ENCODE measurements at places on chromosomes 4 and X.
A peak's percentile ranks its signal among the peaks of the same experiment; 100 is the strongest.

DNA sequence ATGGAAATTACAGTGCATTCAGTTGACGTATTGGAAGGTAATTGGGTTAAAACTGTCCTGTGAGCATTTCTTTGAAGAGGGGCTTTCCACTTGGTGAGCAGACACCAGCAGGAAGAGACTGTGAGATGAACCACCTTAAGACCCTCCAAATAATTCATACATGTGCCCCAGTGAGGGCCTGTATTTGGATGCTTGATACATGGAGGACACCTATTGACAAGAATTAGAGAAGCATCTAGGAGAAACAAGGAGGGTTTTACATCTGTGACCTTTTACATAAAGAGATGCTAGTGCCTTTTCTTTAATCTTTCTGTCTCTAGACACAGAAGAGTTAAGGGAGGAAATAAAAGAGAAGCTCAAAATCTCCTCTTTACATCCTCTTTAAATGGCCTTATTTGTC is 1115.3 kb upstream of the IGFBP7 start:
- no peak for DNase-seq

- DNase-seq = no peak
Measured at GRCh38 chr4:41106081-41106480, 108.3 kb downstream of the APBB2 start.

GRCh38 chr4:162126729-162127128 is 37.1 kb downstream of the FSTL5 start:
- no peak for DNase-seq

DNA sequence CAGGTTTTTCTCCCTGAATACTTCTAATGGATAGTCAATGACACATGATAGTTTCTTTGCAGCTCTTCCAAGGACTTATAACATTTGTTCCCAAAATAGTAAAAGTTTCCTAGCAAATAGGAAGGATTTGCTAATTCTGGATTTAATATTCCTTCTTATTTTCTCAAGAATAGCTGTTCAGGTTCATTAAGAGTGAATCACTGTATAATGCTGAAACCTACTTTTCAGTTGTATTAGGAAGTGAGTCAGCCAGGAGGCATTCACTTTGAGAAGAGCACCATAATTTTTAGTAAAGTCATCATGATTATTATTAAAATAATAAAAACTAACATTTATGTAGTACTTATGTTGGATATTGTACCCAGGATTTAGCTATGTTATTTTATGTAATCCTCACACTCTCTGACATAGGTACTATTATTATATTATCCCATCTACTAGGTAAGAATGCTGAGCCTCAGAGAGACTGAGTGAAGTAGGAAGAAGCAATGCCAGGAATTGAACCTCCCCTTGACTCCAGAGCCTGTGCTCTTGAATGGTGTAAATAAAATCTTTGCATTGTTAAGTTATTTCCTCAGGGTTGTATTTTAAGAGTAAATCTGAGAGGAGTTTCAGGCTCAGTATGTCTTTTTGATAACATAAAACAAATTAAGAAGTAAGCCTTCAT is 114.8 kb downstream of the REELD1 start:
- DNase-seq = peak; percentile 62

DNA sequence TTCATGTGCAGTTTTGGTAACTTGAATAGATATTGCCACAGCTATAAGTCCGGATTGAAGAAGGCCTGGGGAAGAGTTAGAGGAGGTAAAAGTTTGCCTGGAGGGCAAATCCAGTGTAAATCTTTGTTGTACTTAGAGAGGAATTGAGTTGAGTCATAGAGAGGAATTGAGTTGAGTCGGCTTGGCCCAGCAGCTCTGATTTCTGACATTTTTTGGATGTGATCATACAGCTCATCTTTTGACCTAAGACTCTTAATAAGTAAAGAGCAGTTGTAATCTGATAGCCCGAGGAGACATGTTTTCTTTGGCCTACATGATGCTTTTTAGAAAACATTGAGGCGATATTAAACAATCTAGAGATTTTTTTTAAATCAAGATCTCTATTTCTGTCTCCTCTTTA is 3.9 kb downstream of the KIT start:
- peak; percentile 62 for DNase-seq

GRCh38 chr4:73944061-73944875 is 37.6 kb downstream of the PF4 start:
- DNase-seq = no peak

DNA sequence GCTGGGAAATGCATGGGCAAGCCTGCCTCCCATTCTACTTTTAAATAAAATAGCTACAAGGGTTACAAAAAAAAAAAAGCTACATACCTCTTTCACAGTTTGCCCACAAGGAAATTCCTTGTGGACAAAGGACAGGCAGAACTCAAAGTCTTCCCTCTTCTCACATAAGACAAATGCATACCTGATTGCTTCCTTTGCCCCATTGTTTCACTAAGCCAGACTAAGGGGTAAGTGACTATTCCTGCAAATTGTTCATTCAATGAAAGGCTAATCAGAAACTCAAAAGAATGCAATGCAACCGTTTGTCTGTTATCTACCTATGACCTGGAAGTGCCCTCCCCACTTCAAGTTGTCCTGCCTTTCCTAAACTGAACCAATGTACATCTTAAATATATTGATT is 780.6 kb downstream of the FAM133A start:
- no peak for DNase-seq

GRCh38 chr4:9765091-9765490 is 16.3 kb upstream of the DRD5 start:
- DNase-seq = no peak

DNA sequence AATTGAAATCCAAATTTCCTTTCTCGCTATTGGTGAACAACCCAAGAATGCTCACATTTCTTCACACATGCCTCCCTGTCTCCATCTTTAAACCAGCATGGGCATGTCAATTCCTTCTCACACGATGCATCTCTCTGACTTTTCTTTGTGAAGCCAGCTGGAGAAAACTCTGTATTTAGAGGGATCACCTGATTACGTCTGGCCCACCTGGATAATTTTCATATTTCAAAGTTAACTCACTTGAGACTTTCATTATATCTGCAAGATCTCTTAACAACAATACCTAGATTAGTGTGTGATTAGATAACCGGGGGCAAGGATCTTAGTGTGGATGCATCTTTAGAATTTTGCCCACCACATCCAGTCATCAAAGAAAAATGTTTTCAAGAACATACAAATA is 164.0 kb downstream of the TMEM47 start:
- no peak for DNase-seq

DNA sequence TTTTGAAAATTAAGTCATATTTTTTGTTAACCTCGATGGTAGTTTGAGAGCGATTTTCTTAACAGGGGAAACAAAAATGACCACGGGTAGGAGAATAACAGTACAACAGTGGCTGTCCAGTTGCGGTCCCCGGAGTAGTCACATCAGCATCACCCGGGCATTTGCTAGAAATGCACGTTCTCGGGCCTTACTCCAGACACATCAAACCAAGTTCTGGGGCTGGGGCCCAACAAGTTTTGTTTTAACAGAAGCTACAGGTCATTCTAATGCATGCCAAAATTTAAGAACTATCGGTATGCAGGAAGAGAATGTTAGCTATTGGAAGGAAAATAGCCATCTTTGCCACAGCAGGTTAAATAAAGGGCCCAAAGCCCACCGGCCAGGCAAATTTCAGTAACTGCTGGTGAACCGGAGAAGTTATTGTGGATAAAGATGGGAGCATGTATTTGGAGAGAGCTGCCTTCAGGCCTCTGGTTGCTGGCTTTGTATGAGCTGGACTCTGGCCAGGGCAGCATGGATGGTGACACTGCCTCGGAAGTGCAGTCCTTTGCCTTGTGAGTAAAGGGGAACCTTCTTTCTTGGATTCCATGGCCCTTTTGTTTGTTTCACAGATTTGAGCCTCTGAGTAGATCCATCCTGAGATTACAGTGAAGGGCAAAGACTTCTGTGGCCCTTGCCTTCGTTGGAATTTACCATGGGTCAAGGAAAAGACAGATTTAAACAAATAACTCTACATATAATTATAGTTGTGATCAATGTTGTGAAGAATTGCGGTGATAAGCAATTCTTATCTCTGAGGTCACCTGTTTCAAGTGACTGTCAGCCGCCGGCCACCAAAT is 62.1 kb downstream of the TBC1D14 start:
- DNase-seq = no peak

GRCh38 chrX:42577936-42578470 is 200.0 kb downstream of the PPP1R2C start:
- DNase-seq = no peak

- no peak for DNase-seq
Measured at GRCh38 chr4:159702200-159702599, 599.3 kb downstream of the RAPGEF2 start.

GRCh38 chrX:47321386-47321785 is 49.0 kb upstream of the ZNF157 start:
- peak; percentile 10 for DNase-seq

DNA sequence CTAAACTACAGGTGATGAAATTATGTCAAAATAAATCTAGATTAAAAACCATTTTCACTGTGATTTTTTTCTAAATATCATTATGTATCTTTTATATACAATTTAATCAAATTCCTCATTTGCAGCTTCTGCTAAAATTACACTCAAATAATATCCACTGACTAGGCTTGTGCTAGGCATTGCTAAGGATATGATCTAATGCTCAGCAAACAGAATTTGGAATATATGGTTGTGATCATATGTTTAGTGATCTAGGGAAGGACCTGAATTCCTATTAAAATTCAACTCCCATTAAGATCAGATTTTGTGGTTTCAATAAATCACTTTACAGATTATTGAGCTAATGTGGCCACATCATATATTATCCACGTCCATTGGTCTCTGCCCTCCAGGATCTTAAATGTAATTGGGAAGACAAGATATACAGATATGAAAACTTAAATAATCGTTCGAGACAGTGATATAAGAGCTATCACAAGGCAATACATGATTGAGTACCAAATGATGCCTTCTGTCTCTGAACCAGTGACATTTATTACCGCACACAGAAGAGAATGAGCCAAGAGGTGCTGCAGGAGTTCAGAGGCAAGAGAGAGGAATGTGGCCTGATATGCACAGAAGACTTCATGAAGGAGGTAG is 206.0 kb upstream of the RPS6KA3 start:
- DNase-seq = no peak

DNA sequence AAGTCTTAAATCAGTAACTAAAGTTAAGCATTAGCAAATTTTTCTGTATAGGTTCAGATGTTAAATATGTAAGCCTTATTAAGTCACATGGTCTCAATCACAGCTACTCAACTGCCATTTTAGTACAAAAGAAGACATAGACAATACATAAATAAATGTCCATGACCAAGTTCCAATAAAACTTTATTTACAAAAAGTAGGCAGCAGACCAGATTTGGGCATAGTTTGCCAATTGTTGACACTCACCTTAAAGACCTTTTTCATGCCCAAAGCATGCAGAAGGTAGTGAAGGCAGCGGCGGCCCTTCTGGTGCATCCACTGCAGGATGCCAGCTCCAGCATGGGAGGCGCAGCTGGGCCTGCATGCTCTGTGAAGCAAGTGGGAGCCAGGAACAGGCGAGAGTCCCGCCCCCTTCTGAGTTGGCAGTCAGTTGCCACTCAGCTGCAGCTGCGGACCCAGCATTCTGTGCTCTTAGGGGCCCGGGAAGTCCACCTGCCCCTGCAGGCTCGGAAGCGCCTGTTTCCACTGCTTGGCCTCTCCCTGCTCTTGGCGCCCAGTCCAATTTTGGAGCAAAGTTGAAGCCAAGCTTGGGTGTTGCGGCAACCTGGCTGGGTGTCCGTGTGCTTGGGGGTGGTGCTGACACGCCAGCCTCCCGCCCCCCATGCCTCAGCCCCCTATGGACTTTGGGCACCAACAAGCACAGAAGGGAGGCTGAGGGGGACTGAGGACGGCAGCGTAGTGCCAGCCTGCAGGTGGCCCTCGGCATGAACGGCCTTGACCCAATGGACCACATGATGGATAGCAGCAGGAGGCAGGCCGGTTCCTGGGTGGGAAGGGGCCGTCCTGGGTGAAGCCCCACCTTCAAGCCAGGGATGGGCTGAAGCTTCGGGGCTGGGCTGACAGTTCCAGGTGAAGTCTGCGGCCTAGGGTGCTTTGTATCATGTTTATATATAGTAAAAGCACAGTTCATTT is 42.4 kb upstream of the PABPC4L start:
- no peak for DNase-seq

- DNase-seq = no peak
Measured at GRCh38 chrX:49960061-49960460, 37.7 kb downstream of the CLCN5 start.

GRCh38 chrX:46576458-46576857 is 2.9 kb downstream of the CHST7 start:
- DNase-seq = no peak

- no peak for DNase-seq
Measured at GRCh38 chrX:13876652-13877051, 59.8 kb upstream of the GPM6B start.

DNA sequence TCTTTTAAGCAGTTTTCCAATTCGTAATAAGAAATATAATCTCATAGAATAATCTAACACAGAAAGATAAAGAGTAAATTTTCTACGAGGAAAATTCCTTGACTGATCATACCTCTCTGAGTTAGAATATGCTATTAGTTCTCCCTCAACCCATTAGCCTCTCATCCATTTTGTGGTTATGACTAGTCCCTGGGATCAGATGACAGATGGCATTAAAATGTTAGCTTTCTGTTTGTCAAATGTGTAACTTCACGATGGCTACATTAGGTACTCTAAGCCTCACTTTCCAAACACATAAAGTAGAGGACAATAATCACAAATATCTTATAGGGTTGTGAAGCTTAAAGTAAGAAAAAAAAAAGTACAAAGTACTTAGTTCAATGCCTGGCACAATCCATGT is 112.2 kb downstream of the ZAR1 start:
- no peak for DNase-seq

- DNase-seq = no peak
Measured at GRCh38 chrX:88746925-88747324, at the start of gene CPXCR1. CPXCR1 (plus strand) TSS chrX:88747225; CDS start chrX:88753415, 6,190 bp downstream.

- no peak for DNase-seq
Measured at GRCh38 chrX:138229718-138230117, 481.8 kb downstream of the FGF13 start.

- DNase-seq = no peak
Measured at GRCh38 chr4:100060765-100061416, 110.8 kb upstream of the H2AZ1 start.

DNA sequence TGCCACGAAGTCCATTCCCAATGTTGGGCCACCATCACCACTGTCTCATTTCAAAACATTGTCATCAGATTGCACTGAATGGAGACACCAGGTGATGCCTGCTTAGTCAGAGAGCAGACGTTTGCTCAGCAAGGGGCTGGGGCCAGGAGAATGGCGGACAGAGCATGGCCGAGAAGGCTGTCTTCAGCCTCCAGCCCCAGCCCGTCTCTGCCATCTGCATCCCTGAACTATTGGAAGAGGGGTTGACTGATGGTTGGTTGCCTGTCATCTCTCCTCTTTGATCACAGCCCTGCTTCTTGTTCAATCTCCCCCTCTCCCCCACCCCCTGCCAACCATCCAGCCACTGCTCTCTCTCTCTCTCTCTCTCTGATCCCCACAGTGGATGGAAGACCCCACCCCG is 140.9 kb downstream of the SHOX start:
- no peak for DNase-seq

- no peak for DNase-seq
Measured at GRCh38 chr4:26397086-26397485, 76.3 kb downstream of the RBPJ start.

Measured in AG09319 (cell line).